ENCODE measurements at places on chromosomes 12 and 14. TPM values are rescaled to one million over a fixed set of nuclear protein-coding genes. Genes with fewer than 3 reads are reported as not detected.

NRXN3 gene
- 10.2 TPM for total RNA-seq

SIRT4 gene
- total RNA-seq, result 6.3 TPM

DNA sequence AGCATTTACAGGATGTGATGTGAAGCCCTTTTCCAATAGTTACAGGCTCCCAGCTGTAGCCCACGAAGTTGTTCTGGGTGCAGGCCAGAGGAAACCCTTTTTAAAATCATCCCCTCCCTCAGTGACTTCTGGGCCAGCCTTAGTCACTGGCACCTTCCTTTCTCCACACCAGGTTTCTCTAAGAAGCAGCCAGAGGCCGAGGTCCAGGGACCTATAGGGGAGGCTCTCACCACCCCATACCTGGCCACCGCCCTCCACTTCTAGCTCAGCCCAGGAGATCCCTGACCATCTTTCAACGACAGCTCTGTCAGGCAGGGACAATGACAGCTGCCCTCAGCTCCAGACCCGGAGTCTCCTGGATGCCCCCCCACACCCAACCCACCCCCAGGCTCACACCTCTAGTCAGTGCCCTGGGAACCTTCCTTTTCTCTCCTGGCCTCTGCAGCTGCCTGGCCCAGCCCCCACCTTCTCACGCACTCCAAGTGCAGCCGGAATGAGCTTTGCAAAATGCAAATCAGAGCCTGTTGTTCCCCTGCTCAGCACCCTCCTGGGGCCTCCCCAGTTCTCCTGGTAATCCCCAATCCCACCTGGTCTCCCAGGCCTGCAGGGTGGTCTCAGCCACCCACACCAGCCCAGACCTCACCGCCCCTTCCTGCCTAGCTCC, 46.7 kb downstream of the TESC start:
- peak; percentile 54 for DNase-seq

DNA sequence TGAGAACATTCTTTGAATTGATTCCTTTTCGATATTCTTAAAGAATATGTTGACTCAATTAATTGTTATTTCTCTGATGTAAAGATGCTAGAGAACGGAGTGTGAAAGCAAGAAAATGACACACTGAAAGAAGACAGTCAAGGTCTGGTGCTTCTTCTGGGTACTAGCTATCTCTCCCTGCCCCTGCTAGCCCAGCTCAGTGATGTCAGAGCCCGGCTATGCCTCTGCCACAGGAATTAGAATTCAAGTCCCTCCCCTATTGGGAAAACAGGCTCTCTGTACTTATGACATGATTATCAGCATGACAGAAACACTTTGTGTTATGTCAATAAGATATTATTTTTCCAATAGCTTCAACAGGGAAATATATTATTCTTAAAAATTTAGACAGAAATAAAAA, 252.4 kb downstream of the KCNC2 start:
- DNase-seq, result no peak

DNA sequence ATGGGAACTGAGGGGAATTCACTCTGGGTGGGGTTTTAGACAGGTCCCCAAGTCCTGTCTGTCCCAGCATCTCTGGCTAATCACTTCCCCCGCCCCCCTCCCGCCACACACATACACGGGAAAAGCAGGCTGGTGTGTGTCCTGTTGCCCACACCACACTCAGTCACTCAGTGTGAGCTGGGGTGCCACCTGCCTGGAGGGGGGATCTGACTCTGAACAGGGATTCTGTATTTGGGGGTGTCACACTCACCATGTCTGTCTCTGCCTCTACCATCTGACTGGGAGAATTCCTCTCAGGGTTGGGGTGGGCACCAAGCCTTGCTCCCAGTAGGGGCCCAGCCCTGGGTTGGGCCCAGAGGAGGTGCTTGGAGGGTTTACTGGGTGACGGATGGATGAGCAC, 31.1 kb downstream of the SH2B3 start:
- no peak for DNase-seq

GRCh38 chr14:81471062-81471461, 62.6 kb downstream of the SEL1L start:
- DNase-seq, result no peak

DNA sequence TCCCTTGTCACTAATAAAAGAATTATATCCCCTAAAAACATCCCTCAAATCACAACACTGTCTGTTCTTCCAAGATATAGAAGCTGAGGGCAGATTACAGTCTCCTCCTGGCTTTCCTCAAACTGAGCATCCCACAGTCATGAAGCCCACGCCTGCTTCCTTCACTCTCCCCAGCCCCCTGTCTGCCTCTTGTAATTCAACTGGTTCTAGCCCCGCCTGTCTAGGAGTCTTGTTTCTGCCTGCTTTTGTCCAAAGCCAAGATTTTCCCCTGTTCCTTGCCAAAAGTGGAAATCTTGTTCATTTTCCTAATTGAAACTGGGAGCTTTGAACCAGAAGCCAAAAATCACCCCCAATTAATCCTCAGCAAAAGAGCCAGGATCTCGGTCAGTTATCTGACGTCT, 35.9 kb upstream of the PWP1 start:
- no peak for DNase-seq

- DNase-seq, result peak; percentile 2
These were observed 329.6 kb downstream of the ADGRD1 start for GRCh38 chr12:131283191-131283861.

SYCP3 gene
- not detected for total RNA-seq
